ENCODE measurements at places on chromosomes 11 and 22. TPM values are rescaled to one million over a fixed set of nuclear protein-coding genes. Genes with fewer than 3 reads are reported as not detected.
A peak's percentile ranks its signal among the peaks of the same experiment; 100 is the strongest.

FOXRED2 gene
- 9.9 TPM for total RNA-seq

- H3K27me3 ChIP-seq: no peaks in the 10 kb centered on the region
- peak within 1 kb of the TSS; percentile 100 for H3K4me3 ChIP-seq
Observed at GRCh38 chr11:102109896-102110760, at the start of gene YAP1. Gene YAP1, plus strand, starts transcription at chr11:102110447. Its CDS starts 402 bp downstream, at chr11:102110849.

DNA sequence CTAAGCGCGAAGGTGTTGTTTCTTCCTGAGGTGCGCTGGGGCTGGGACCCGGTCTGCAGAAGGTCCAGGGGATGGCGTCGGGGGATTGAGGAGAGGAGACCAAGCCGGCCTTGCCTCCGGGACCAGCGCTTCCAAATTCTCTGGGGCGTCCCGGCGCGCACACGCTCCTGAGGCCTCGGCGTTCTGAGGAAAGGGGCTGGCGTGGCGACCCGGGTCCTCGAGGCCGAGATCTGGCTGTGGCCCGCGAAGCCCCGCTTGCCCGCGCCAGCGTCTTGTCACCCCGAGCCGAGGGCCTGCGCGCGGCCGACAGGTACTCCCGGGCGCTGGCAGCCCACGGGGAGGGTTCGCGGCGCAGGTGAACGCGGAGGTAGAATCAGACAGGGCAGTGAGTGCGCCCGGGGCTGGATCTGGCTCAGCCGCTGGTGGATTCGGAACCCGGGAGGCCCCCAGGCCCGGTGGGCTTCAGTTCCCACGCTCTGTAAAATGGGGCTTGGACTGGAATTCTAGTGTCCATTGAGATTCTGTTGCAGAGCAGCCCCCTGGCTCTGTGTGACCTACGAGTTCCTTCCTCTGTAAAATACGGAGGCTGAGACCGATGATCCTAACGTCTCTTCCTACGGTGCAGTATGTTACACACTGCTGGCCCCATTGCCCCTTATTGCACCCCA is 14.7 kb downstream of the SSH3 start:
- H3K27ac ChIP-seq: peak overlapping the region; percentile 94
- peaks cover 17% of the 10 kb centered on the region for H3K4me1 ChIP-seq
- DNase-seq: no peak
- H3K36me3 ChIP-seq: no peaks in the 10 kb centered on the region
- peak overlapping the region; percentile 97 for H3K4me3 ChIP-seq
- no peaks in the 10 kb centered on the region for H3K27me3 ChIP-seq

DNA sequence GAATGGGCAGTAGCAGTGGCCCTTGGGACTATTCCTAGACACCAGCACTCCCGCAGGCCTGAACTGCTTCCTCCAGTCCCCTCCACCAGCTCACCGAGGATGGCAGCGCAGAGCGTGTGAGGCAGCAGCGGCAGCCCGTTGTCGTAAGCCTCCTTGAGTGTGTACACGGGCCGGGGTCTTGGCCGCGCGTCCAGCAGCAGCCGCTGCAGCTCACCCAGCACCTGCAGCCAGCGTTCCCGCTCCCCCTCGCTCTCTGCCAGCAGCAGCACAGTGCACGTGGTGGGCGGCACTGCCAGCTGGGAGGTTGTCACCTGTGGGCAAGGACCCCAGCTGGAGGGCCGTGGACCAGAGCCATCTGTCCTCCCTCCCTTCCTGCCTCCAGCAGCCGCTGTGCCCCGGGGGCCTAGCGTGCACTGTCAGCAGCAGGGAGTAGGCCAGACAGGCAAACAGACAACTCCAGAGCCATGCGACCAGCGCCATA is 13.0 kb downstream of the CDC42BPG start:
- no peak overlapping the region for H3K4me3 ChIP-seq
- no peak for DNase-seq
- H3K36me3 ChIP-seq: no peaks in the 10 kb centered on the region
- H3K4me1 ChIP-seq: no peaks in the 10 kb centered on the region

- H3K36me3 ChIP-seq: no peaks in the 10 kb centered on the region
- no peak overlapping the region for H3K27ac ChIP-seq
- DNase-seq: no peak
- no peaks in the 10 kb centered on the region for H3K27me3 ChIP-seq
- no peak overlapping the region for H3K4me3 ChIP-seq
- no peaks in the 10 kb centered on the region for H3K4me1 ChIP-seq
Observed at GRCh38 chr11:18972336-18972735, 33.1 kb upstream of the MRGPRX1 start.

GRCh38 chr11:129974237-129974636 is 28.4 kb downstream of the PRDM10 start:
- no peaks in the 10 kb centered on the region for H3K4me1 ChIP-seq
- H3K27me3 ChIP-seq: no peaks in the 10 kb centered on the region
- no peak overlapping the region for H3K27ac ChIP-seq

GRCh38 chr22:20803696-20804324 is 29.9 kb downstream of the SERPIND1 start:
- no peak for DNase-seq
- H3K4me1 ChIP-seq: no peaks in the 10 kb centered on the region
- no peak overlapping the region for H3K4me3 ChIP-seq
- H3K27me3 ChIP-seq: no peaks in the 10 kb centered on the region

PPFIBP2 gene
- total RNA-seq: 32.3 TPM

KRTAP5-8 gene
- 0.32 TPM for total RNA-seq

PRG3 gene
- total RNA-seq: not detected

- no peaks in the 10 kb centered on the region for H3K27me3 ChIP-seq
- DNase-seq: no peak
- no peaks in the 10 kb centered on the region for H3K36me3 ChIP-seq
- peak overlapping the region; percentile 96 for H3K4me3 ChIP-seq
- H3K4me1 ChIP-seq: peaks cover 7% of the 10 kb centered on the region
- H3K27ac ChIP-seq: peak overlapping the region; percentile 94
Observed at GRCh38 chr22:21568347-21569075, 997 bp downstream of the UBE2L3 start.

PKNOX2 gene
- 1.0 TPM for total RNA-seq

DNA sequence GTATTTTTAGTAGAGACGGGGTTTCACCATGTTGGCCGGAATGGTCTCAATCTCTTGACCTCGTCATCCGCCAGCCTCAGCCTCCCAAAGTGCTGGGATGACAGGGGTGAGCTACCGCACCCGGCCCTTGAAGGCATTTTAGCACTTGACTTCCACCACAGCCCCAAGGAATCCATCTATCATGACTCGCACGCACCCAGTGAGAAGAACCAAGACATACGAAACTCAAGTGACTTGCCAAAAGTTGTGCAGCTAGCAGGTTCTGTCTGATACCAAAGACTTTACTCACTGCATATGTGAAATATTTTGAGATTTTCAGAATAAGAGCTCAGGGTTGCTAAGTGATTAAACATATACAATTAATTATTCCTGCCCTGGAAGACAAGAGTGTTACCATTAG is 21.0 kb downstream of the FLI1 start:
- no peak overlapping the region for H3K4me3 ChIP-seq
- H3K27ac ChIP-seq: no peak overlapping the region
- no peak for DNase-seq
- no peaks in the 10 kb centered on the region for H3K36me3 ChIP-seq
- H3K4me1 ChIP-seq: no peaks in the 10 kb centered on the region

GRCh38 chr11:8301622-8302021 is 37.9 kb upstream of the LMO1 start:
- H3K27ac ChIP-seq: no peak overlapping the region
- no peak overlapping the region for H3K4me3 ChIP-seq
- no peaks in the 10 kb centered on the region for H3K4me1 ChIP-seq
- no peaks in the 10 kb centered on the region for H3K27me3 ChIP-seq
- H3K36me3 ChIP-seq: no peaks in the 10 kb centered on the region

DNA sequence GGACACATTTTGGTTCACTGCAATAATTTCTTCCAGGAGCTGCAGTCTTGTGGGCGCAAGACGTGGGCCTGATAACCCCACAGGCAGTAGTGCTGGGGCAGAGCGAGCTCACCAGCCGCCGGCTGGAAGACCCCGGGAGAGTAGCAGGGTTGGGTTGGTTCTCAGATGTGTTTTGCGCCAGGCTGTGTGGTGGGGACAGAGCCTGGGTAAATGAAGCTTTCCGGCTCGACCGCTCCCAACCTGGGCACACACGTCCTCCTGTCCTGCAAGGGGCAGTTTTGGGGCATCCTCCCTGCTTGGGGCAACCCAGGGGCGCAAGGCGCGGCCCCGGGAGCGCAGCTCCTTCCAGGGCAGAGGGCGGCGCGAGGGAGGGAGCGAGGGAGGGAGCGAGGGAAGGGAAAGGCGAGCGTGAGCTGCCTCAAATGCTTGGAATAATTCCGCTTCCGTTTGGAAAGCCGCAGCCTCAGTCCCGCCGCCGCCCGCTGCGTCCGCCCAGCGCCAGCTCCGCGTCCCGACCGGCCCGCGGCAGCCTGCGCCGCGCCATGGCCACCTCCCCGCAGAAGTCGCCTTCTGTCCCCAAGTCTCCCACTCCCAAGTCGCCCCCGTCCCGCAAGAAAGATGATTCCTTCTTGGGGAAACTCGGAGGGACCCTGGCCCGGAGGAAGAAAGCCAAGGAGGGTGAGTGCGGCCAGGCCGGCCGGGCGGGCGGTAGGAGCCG is at the start of gene PARVA:
Gene PARVA, plus strand, starts transcription at position 466 of the 718 bp plus-strand sequence. Its CDS starts 77 bp downstream, at position 543.
- H3K36me3 ChIP-seq: no peaks in the 10 kb centered on the region
- no peaks in the 10 kb centered on the region for H3K27me3 ChIP-seq
- H3K4me3 ChIP-seq: peak within 1 kb of the TSS; percentile 64
- H3K4me1 ChIP-seq: no peaks in the 10 kb centered on the region
- peak; percentile 64 for DNase-seq

- no peaks in the 10 kb centered on the region for H3K36me3 ChIP-seq
- no peaks in the 10 kb centered on the region for H3K27me3 ChIP-seq
- H3K27ac ChIP-seq: no peak overlapping the region
- H3K4me3 ChIP-seq: no peak overlapping the region
- DNase-seq: no peak
Observed at GRCh38 chr11:14583252-14584034, 60.2 kb upstream of the PDE3B start.

- no peaks in the 10 kb centered on the region for H3K36me3 ChIP-seq
- no peak overlapping the region for H3K27ac ChIP-seq
- no peaks in the 10 kb centered on the region for H3K4me1 ChIP-seq
- H3K27me3 ChIP-seq: no peaks in the 10 kb centered on the region
- H3K4me3 ChIP-seq: no peak overlapping the region
- no peak for DNase-seq
Observed at GRCh38 chr11:57219021-57219627, 17.9 kb downstream of the APLNR start.

MMP13 gene
- total RNA-seq: not detected

DNA sequence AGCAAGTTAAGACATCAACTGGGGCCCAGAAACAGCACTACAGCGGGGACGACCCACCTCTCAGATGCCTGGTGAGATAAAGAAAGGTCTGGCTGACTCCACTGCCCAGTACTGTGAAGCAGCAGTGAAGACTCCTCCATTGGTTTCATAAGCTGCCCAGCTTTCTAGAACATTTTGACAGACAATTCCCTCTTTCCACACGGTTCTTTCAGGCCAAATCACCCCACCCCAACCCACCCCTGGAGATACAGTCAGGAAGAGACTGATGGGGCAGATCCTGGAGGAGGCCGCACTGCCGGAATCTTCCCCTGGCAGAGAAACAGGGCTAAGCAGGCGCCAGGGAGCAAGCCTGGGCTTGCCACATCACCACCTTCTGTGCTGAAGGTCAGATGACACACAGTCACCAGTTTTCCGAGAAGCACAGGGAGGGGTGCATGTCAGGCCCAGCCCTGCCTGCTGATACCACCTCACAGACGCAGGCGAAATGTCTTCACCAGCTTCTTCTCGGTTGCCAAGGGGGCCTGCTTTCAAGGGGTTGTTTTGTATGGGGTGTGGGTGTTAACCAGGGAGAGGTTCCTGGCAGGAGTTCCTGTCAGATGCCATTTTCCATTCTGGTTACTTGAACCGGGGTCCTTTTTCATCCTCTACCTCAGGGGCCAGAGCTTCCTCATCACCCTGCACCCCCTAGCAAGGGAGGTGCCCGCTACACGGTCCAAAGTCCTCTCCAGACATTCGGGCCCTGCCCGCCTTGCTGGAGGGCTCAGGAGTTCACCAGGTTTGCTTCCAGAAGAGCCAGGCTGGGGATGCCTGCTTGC is 1.4 kb upstream of the NEAT1 start:
- H3K4me1 ChIP-seq: peaks cover 21% of the 10 kb centered on the region
- H3K27ac ChIP-seq: peak overlapping the region; percentile 100
- no peaks in the 10 kb centered on the region for H3K36me3 ChIP-seq
- H3K27me3 ChIP-seq: no peaks in the 10 kb centered on the region
- peak; percentile 98 for DNase-seq

BTG4 gene
- not detected for total RNA-seq

GRCh38 chr11:1162138-1162475 is 4.4 kb downstream of the MUC5AC start:
- H3K36me3 ChIP-seq: no peaks in the 10 kb centered on the region
- no peak overlapping the region for H3K27ac ChIP-seq
- no peaks in the 10 kb centered on the region for H3K4me1 ChIP-seq
- no peak overlapping the region for H3K4me3 ChIP-seq

GRCh38 chr11:76798202-76798581 is 15.0 kb downstream of the TSKU start:
- no peaks in the 10 kb centered on the region for H3K36me3 ChIP-seq
- no peak overlapping the region for H3K4me3 ChIP-seq
- H3K27me3 ChIP-seq: no peaks in the 10 kb centered on the region
- no peak for DNase-seq
- peak overlapping the region; percentile 54 for H3K27ac ChIP-seq
- peaks cover 5% of the 10 kb centered on the region for H3K4me1 ChIP-seq

SMIM38 gene
- 2.6 TPM for total RNA-seq

DNA sequence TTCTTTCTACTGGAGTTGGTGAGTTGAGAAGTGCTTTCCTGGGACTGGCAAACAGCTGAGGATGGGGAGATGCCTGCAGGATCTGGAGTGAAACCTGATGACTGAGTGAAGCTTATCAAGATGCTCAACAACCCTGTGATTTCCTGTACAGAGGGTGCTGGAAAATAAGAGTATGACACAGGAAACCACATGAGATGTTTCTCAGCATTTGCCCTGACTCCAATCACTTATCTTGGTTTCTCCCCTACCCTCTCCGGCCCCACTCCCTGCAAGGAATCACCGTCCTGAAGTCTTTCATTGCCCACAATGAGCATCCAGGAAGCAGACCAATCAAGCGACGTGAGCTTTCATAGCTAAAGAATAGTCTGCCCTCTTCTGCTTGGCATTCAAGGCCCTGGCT is at the start of gene MRGPRX2:
Gene MRGPRX2, minus strand, starts transcription at position 89 of the 400 bp plus-strand sequence. CDS start 4,315 bp downstream, outside the sequence.
- DNase-seq: no peak
- H3K36me3 ChIP-seq: no peaks in the 10 kb centered on the region
- H3K27ac ChIP-seq: no peak within 1 kb of the TSS
- no peaks in the 10 kb centered on the region for H3K4me1 ChIP-seq

- no peaks in the 10 kb centered on the region for H3K36me3 ChIP-seq
- peak overlapping the region; percentile 59 for H3K27ac ChIP-seq
- DNase-seq: no peak
- H3K4me1 ChIP-seq: no peaks in the 10 kb centered on the region
- no peak overlapping the region for H3K4me3 ChIP-seq
- no peaks in the 10 kb centered on the region for H3K27me3 ChIP-seq
Observed at GRCh38 chr22:28341001-28341400, 338.6 kb downstream of the TTC28 start.

ZNF214 gene
- 6.9 TPM for total RNA-seq

- no peaks in the 10 kb centered on the region for H3K27me3 ChIP-seq
- H3K4me3 ChIP-seq: no peak overlapping the region
- no peaks in the 10 kb centered on the region for H3K4me1 ChIP-seq
- H3K27ac ChIP-seq: no peak overlapping the region
Observed at GRCh38 chr11:38598418-38598817, 2000.4 kb upstream of the RAG2 start.

GRCh38 chr11:1749395-1750351 is 722 bp downstream of the IFITM10 start:
- H3K27me3 ChIP-seq: no peaks in the 10 kb centered on the region
- peak overlapping the region; percentile 33 for H3K4me3 ChIP-seq
- peaks cover 6% of the 10 kb centered on the region for H3K4me1 ChIP-seq

- no peaks in the 10 kb centered on the region for H3K27me3 ChIP-seq
- H3K36me3 ChIP-seq: no peaks in the 10 kb centered on the region
- H3K4me3 ChIP-seq: no peak overlapping the region
- no peak overlapping the region for H3K27ac ChIP-seq
Observed at GRCh38 chr11:120645639-120646038, 134.1 kb downstream of the GRIK4 start.

CELSR1 gene
- total RNA-seq: 21.2 TPM

- H3K36me3 ChIP-seq: no peaks in the 10 kb centered on the region
- H3K4me3 ChIP-seq: no peak overlapping the region
- H3K27ac ChIP-seq: no peak overlapping the region
Observed at GRCh38 chr11:61445516-61445915, 15.6 kb downstream of the SDHAF2 start.

All from breast epithelium (tissue), 4 donors.